Esophagus squamous epithelium (tissue), 5 donors: ENCODE measurements at places on chromosomes 16 and 17.

DNA sequence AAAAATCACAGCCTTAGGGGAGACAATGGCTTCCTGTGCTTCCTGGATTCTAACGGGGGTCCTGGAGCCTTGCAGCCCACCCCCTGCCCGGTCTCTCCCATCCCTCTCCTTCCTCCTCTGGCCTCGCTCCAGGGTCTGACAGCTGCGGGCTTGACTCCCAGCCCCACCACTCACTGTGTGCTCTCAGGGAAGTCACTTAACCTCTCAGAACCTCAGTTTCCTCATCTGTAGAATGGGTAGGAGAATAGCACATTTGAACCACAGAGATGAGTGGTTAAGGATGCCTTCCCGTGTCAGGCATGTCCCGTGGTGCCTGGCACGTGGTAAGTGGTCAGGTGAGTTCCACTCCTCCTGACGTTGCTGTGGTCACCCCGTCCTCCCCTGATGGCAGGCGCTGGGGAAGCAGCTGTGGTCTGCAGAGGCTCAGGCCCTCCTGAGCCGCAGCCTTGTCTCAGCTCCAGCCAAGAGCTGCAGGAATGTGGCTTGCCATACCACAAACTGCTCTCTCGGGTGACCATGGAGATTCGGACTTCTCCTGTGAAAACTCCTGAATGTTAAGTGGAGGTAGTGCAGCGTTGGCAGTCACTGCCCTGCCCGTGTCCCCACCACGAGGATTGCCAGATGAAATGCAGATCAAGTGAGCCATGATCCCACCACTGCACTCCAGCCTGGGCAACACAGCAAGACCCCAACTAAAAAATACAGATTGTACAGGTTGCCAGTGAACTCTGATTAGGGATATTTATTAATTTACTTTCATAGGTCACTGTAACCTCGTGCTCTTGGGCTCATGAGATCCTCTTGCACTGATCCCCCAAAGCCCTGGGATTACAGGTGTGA lies 85.7 kb downstream of the NT5M start:
- no peak for DNase-seq

DNA sequence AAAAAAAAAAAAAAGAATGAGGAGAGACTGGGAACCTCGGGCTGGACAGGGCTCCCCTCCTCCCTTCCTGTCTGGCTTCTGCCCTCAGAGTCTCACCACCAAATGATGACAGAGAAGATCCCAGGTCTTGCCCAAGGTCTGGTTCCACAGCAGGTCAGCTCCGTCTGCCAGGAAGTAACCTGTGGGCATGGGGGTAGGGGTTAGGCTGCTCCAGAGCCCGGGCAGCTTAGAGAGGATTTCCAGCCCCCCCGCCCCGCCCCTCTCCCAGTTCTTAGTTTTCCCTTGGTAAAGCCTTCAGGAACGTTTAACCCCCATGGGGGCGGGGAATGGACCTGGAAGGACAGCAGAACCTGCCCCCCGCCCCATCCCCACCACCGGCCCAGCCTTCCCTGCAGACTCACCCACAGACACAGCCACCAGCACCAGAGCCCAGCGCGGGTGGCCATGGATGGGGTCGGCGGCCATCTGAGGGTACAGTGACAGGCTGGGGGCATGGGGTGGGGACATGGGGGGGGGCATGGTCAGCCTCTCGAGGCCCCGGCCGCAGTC lies 700 bp downstream of the TLCD2 start:
- no peak for DNase-seq

- no peak for DNase-seq
Measured at GRCh38 chr16:73265124-73265837, 217.4 kb upstream of the ZFHX3 start.

DNA sequence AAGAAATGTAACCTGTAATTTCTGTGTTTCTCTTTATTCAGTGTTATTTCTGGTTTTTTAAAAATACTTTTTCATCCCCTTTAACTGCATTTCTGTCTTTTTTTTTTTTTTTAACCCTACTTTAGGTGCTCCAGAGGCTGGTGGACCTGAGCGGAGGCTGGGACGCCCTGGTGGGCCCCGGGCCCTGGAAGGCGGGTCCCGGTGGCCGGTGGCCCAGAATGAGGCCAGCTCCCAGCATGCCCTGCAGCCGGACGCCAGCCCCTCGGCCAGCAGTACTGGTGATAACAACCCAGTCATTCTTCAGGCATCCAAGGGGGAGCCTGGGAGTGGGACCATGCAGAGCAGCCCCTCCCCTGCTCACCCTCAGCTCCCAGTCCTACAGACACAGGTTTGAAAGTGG lies 1.5 kb downstream of the SRCAP start:
- DNase-seq: no peak

- no peak for DNase-seq
Measured at GRCh38 chr17:19703106-19703827, 13.1 kb downstream of the SLC47A2 start.

GRCh38 chr17:49473900-49474751 lies 21.0 kb upstream of the NGFR start:
- DNase-seq: no peak

DNA sequence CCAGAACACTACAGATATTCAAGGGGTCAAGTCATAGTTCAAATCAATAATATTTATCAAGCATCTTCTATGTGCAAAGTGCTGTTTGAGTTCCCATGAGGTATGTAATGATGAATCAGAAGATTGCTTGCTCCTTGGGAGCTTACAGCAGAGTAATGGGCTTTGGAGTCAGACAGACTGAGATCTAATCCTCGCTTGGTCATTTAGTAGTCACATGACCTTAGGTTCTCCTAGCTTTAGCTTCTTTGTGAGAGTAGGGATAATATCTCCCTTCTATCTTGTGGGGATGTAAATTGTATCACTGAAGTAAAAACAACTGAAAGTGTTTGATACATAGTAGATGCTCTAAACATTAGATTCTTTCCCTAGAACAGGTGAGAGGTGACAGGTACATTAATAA lies 30.1 kb downstream of the SNX11 start:
- no peak for DNase-seq

- DNase-seq: no peak
Measured at GRCh38 chr17:20948984-20949777, 93.6 kb downstream of the USP22 start.

GRCh38 chr16:6694636-6695035 lies 638.0 kb upstream of the RBFOX1 start:
- DNase-seq: no peak

GRCh38 chr17:50884439-50885311 lies 18.5 kb upstream of the TOB1 start:
- no peak for DNase-seq

DNA sequence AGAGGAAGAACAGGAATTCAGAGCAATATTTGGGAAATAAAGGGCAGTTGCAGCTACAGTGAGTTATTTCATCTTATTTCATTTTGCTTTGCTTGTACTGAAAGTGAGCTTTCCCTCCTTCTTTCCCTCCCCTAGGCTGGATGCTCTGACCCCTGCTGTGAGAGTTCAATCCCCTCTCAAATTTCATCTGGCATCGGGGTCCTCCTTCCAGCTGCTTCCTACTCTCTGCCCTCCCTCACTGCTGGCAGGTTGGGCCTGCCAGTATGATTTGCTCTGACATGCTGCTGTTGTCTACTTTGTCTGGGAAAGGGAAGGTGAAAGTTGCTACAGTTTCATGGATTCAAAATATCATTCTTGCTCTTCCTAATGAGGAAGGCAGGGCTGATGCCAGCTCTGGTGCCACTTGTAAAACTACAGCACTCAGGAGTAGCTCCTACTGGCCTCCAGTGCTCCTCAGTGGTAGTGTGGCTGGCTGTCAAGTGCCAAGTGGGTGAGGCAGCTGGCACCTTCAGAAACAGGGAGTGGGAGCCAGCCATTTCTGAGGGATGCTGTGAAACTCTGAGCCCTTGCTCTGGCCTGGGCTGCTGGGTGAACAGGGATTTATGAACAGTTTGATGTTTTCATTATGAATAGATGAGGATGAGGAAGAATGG lies 408.6 kb downstream of the HAPSTR1 start:
- DNase-seq: no peak

DNA sequence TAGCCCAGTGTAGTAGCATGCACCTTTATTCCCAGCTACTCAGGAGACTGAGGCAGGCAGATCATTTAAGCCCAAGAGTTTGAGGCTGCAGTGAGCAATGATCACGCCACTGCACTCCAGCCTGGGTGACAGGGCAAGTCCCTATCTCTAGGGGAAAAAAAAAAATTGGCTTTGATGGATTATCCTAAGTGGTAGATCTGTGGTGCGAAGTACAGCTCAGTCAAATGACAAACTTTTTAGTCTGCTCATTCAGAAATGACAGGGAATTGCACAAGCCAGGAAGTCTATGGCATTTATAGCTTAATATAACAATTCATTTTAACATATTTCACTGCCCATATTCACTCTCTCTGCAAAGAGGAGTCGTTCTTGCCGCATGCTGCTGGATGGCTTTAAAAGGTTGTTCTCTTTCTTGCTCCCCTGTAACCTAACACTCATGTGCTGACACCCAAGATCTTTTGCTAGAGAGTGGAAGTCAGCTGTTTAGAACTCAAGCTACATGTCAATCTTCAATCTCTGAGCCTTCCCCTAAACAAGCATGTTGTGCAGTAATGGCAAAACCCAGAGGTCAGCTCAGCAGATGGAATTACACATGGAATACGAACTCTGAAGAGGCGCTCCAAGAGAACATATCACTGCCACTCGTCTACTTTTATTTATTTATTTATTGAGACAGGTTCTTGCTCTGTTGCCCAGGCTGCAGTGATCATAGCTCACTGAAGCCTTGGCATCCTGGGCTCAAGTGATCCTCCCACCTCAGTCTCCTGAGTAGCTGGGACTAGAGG lies 32.8 kb downstream of the RNF157 start:
- no peak for DNase-seq

DNA sequence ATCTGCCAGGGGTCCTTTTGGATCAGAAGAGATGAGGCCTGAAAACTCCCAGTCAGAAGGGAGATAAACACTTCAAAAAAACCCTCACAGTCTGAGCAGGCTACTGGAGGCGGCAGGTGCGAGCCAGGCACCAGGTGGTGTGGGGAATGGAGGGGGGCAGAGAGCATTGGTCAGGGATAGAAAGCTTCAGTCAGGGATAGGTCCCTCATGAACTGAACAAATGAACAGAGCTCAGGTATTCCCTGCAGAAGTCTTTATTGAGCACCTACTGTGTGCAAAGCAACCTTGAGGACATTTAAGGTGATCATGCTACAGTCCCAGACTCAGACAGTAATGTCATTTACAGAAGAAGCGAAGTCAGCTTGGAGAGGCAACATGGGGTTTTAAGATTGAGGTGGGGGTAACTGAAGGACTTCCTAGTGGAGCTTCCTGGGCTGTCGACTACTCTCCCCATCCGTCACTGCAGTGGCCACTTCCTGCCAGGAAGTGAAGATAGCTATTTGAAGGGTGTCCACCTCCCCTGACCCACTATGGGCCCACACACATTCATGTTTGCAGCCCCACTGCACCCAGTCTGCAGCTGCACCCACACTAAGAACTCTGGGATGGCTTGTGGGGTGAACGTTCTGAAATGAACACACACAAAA lies 3.2 kb downstream of the KIFC3 start:
- DNase-seq: no peak

GRCh38 chr17:50330151-50330775 lies 15.7 kb upstream of the XYLT2 start:
- no peak for DNase-seq

- no peak for DNase-seq
Measured at GRCh38 chr16:85524630-85525419, 88.3 kb upstream of the GSE1 start.

GRCh38 chr16:88524973-88525662 lies 45.1 kb upstream of the ZC3H18 start:
- no peak for DNase-seq

DNA sequence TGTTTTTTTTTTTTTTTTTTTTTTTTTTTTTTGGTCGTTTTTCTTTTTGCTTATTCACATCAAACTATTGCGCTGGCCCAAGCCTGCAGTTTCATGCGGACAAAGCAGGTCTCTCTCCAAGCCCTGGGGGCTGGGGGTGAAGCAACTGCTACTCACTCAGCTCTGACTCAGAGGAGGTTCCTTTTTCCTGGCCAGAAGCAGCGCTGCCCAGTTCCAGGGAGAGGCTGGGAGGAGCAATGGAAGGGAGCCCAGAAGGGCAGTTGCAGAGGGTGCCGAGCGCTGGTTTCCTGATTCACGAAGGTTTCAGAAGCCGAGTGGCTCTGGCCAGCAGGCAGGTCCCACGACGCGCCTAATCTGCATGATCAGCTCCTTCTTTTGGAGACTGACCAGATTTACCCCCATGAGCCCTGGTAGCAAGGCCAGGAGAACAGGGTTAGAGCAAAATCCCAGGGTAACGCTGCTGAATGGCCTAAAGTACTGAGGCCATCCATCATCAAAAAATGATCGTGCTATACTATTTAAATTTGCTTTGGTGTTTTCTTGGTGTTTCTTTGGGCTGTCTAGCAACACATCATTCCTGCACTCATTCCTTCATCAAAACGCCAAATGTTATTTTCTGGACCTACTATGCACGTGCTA lies 144.7 kb upstream of the SOX9 start:
- DNase-seq: no peak

- DNase-seq: no peak
Measured at GRCh38 chr16:30846649-30847402, 47.1 kb downstream of the BCL7C start.

DNA sequence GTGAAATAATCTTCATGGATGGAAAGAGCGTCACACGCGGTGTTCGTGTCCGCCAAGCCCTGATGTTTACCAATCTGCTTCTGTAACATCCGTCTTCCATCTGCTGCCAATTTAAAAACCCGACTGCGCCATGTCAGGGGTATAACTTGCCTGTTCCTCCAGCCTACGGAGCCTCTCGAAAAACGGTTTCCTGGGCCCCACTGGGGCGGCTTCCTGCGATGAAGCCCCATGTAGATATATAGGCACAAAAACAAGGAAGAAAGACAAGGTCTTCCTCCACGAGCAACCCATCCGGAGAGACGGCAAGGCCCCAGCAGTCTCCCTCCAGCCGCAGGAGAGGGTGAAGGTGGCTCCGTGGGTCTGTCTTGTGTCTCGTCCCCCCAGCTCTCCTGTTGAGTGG lies at the start of gene PTX4:
Gene PTX4 (minus strand): TSS at position 326 of the 400 bp plus-strand sequence. CDS start 35 bp downstream, at position 291.
- no peak for DNase-seq

DNA sequence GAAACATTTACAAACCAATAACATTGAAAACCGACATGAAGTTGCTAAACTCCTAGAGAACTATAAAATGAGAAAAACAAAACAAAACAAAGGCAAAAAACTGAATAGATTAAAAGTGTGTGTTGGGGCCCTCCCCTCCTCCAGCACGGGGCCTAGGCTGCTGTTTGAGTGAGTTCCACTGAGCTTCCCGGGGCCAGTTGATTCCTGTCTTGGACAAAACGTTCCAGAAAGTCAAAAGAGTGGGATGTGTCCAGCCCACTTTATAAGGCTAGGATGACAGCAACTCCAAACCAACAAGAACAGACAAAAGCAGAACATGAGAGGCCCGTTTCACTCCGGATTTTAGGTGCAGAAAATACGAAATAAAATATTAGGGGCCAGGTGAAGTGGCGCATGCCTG lies 11.6 kb upstream of the CSNK1D start:
- DNase-seq: no peak

- no peak for DNase-seq
Measured at GRCh38 chr17:42312285-42313130, 24.2 kb downstream of the STAT5A start.
